ENCODE measurements at places on chromosomes 13 and 19.

- DNase-seq = no peak
These were observed 1.9 kb upstream of the EDDM13 start for GRCh38 chr19:56270676-56271075.

DNA sequence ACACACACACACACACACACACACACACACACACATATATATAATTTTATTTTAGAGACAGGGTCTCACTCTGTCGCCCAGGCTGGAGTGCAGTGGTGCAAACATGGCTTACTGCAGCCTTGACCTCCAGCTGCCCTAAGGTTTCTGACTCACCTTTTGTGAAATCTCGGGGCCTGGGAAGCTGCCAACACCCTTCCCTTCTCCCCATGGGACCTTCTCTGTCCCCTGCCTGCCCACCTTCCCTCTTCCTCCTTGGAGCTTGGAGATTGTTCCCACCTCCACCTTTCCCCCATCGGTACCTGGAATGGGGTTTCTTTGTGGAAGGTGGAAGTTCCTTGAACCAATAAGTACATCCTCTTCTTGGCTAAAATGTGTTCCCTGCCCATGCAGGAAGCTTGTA lies 6.3 kb downstream of the ARRDC5 start:
- DNase-seq = no peak

DNA sequence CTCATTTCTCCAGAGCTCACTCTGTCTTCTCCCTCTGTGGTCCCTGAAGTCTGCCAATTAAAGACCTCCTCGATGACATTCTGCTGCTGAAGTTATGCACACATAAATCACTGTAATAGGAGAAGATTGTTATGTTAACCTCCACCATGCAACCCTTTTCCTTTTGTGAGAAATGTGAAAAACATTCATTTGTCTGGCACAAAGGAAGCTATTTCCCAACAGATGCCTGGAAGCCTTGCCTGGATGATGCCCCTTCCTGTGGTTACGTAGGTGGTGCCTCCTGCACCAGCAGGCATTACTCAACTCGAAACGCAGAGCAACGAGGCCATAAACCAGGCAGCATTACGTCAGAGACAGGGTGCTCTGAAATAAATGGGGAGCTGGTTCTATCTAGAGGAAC lies 327.4 kb upstream of the ZNF507 start:
- DNase-seq = no peak

DNA sequence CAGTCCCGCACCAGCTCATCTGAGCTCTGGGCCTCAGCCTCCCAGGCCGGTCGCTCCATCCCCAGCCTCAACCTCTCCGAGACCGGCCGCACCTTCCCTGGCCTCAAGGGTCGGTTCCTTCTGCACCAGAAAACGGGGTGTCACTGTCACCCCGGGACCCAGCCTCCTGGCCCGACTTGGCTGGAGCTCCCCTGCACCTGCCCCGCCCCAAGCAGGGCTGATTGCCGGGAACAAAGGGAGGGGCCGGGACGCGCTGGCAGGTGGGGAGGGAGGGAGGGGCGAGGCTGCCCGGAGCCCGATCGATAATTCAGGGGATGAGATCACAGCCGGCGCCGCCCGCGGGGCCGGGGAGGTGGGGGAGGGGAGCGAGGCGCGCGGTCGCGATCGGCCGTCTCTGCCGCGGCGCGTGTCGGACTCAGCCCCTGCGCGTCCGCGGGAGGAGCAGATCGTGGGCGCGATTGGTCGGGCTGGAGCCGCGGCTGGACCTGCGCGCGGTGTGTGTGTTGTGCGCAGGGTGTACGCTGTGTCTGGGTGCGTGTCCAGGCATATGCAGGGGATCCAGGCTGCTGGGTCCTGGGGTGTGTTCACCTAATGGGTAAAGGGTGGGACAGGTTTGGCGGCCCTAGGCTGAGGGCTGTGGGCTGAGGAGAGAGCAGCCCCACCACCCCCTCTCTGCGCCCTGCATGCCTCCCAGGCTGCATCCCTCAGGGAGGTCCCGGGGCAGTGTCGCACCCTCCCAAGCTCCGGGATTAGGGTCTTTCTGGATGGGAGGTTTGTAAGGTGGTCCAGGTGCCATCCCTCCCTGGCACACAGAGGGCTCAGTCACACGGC lies 1.1 kb upstream of the SHC2 start:
- DNase-seq = no peak

GRCh38 chr19:14115756-14116155 lies 1.8 kb downstream of the PRKACA start:
- DNase-seq = no peak
